ENCODE measurements at places on chromosomes 11 and 22. TPM values are rescaled to one million over a fixed set of nuclear protein-coding genes. Genes with fewer than 3 reads are reported as not detected.

GRCh38 chr22:44815099-44816070 is 63.0 kb downstream of the ARHGAP8 start:
- no peak for DNase-seq

DNA sequence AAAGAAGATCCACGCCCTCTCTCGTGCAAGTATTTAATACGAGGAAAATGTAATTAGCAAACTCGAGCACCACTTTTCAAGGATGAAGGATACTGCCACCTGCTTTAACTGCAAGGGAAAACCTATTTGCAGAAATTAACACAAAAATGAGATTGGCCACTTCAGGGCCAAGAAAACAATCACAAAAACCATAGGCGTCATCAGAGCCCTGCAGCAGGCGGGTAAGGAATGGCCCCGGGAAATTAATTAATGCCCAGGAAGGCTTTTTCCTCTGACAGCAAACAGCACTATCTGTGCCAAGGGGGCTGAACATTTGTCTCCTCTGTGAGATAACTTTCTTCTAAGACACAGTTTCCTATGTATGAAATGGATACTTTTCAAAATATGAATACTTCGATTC is 255.7 kb downstream of the CTTN start:
- no peak for DNase-seq

DNA sequence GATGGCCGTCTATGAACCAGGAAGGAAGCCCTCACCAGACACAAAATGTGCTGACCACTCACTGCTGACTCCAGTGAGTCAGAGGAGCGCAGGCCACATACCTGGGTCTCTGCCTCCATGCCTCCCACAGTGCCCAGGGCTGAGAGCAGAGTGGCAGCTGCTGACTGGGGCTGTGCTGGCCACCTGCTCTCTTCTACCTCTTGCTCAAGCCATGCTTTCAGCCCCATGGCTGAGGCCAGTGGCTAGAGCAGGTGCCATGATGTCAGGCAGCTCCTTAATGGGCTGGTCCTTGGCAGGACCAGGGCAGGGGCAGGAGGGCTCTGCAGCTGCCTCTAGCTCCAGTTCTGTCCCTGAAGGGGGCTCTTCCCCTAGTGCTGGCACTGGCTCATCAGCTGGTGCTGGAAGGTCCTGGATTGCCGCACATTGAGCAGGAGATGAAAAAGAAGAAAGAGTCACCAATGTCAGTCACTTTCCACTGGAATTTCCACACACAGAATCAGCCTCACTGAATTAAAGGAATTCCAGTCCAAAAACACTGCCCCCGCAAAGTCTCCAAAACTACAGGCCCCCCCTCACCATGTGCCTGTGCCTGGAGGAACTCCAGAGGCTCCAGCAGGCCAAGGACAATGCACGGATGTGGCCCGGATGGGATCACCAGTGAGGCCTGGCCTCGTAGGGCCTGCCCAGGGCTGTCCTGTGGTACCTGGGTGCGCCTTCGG is 86.4 kb downstream of the GGTLC2 start:
- no peak for DNase-seq

DNA sequence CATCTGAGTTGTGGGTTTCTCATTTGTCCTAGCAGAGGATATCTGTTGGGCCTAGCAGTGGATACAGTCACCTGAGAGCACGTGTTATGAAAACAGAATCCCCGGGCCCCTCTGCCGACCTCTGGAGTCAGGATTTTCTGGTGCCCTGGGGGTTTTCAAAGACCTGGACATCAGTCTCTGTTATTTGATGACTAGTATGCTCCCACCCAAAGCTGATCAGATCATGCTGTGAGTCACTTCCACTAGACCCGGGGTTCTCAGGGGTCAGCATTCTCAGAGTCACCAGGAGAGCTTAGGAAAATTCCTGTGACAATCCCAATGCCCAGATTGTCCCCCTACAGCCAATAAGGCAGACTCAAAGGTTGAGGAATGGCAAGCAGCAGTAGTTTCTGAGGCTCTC is 38.7 kb downstream of the KCNJ1 start:
- no peak for DNase-seq

DNA sequence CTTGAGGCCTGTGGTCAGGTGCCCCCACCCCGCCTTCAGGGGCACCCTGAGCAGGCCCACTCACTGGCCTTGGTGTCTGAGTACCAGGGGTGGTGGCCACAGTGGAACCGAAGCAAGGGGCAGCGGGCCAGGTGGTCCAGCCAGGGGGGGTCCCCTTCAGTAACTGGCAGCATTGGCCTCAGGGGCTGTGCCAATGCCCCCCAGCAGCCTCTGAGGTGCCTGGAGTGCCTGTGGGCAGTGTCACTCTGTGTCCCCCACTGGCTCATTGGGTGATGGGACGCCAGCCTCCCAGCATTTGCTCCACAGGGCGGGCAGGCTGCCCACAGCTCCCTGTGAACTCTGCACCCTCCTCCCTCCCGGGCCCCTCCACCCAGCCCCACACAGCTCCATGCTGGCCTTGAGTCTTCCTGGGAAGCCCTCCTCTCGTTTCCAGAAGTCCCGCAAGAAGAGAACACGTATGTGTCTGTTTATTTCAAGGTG is 29.5 kb upstream of the CARS1 start:
- DNase-seq: no peak

GRCh38 chr11:118343981-118344515 is at the start of gene CD3G:
TSS of gene CD3G (plus strand) at chr11:118344344. CDS start at chr11:118344424, 80 bp downstream.
- DNase-seq: no peak

GRCh38 chr11:75851203-75851602 is 36.2 kb downstream of the UVRAG start:
- DNase-seq: no peak

DNA sequence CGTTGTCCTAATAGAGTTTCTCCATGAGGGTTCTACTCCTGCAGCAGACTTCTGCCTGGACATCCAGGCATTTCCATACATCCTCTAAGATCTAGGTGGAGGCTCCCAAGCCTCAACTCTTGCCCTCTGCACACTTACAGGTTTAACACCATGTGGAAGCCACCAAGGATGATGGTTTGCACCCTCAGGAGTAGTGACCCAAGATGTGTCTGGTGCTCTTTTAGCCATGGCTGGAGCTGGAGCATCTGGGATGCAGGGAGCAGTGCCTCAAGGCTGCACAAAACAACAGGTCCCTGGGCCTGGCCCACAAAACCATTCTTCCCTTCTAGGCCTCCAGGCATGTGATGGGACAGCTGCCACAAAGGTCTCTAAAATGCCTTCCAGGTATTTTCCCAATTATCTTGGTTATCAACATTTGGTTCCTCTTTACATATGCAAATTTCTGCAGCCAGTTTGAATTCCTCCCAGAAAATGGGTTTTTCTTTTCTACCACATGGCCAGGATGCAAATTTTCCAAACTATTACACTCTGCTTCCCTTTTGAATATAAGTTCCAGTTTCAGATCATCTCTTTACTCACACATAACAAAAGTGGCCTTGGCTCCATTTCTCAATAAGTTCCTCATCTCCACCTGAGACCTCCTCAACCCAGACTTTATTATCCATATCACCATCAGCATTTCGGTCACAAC is 69.5 kb upstream of the GNAZ start:
- no peak for DNase-seq

DNA sequence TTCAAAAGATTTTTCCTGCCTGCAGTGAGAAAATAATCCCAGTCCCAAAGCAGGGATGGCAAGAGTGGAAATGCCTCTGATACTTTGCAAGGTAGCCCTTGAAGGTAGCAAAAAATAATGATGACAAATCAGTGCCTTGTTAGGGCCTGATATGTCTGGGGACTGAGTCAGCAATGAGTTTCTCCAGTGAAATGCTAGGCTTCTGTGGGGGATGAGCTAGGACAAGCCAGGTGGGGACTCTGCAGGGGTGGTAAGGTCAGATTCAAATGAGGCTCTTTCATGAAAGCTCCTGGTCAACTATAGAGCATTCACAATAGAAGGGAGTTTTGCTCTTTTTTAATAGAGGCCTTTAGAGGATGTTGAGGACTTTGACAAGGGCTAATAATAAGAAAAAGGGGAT is 77.7 kb downstream of the ME3 start:
- peak; percentile 84 for DNase-seq

- no peak for DNase-seq
These were observed 282 bp downstream of the PC start for GRCh38 chr11:66957971-66958231.

- DNase-seq: no peak
These were observed 57.8 kb upstream of the ALDH3B2 start for GRCh38 chr11:67732045-67732787.

GRCh38 chr11:103609117-103610066 is 427.0 kb upstream of the DDI1 start:
- peak; percentile 87 for DNase-seq

- no peak for DNase-seq
These were observed 4.5 kb downstream of the FXYD2 start for GRCh38 chr11:117820071-117820470.

- no peak for DNase-seq
These were observed 12.2 kb downstream of the PARVG start for GRCh38 chr22:44192816-44193534.

DNA sequence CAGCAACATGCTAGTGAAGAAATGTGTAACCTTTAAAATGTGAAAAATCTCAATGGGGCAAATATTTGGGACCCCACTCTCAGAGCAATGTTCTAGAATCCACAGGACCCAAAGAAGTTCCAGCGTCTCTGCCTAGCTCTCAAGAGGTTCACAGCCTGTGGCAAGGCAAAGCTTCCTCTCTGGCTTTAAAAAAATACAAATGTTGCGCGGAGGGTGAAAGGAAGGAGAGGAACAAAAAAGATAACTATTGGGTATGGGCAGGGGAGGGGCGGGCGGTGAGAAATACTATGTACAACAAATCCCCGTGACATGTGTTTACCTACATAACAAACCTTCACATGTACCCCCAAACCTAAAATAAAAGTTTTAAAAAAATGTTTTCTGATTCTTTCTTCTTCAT is 53.6 kb downstream of the PITPNB start:
- no peak for DNase-seq

DNA sequence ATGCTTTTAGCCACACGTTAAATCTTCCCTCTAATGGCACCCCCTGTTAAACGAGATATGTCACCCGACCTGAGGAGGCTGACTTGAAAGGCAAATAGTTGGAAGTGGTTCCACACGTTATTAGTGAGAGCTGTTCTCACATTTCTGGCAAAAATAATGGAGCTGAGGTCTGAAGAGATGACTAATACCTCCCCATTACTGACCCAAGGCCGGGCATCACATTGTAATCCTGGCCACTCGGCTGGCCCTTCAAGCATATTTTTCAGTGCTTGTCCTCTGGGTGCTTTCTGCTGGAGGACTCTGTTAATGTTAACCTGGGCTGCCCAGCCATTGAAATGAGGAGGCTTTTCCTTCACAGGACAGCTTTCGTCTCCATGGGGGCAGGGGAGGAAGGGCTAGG is 260.0 kb upstream of the CADM1 start:
- DNase-seq: no peak

DNA sequence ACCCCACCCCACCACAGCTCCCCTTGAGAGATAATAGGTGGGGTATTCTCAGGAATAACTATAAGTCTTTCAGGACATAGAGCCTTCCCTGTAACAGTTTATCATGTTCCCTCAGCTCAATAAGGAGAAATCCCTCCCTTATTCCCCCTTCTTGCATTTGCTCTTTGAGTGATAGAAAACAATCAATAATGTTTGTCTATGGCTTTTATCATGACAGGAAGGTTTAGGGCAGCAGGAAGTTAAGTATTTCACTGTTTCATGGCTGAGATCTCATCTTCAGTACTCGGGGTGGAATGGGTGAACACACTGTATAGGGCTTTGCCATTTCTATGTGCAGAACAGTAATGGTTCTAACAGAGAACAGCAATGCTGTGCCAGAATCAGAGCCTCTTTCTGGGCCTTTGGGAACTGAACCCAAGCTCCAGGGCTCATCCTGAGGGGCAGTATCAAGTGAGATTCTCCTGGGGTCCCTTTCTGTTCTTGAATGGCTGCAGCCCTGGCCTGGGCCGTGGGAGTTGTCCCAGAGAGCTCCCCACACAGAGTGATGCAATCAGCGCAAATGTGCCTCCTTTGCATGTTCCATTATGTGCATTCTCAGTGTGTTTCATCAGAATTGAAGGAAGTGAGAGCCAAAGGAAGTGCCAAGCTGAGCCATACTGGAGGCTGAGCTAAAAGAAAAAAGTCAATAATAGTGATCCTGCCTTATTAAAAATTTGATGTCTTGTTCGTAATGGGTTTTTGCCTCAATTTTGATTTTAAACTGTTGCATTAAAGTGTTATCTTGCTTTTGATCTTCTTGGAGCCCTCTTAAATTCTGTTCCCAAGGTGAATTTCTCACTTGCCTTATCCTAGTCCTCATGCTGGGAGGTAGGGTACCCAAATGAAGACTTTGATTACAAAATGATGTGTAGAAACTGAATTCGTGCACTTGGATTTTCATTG is 2.9 kb upstream of the CYP2R1 start:
- no peak for DNase-seq

DNA sequence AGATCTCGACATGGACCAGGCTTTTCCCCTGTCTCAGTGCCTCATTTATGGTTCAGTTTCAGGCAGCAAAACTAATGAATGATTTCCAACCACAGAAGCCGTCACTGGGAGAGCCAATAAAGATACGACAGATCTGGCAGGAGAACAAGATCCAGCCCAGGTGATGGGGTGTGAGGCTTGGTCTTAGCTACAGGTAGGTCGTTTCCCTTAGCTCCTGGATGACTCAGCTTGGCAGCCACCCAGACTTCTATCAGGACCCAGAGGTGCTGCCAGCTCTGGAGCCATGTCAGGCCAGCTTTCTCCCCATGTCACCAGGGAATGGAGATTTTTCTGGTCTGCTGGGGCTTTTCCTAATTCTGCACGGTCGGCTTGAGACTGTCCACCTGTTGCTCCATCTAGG is 36.3 kb upstream of the APOBEC3A start:
- DNase-seq: peak; percentile 85

GRCh38 chr11:47376107-47376524 is 2.2 kb downstream of the SPI1 start:
- no peak for DNase-seq

DNA sequence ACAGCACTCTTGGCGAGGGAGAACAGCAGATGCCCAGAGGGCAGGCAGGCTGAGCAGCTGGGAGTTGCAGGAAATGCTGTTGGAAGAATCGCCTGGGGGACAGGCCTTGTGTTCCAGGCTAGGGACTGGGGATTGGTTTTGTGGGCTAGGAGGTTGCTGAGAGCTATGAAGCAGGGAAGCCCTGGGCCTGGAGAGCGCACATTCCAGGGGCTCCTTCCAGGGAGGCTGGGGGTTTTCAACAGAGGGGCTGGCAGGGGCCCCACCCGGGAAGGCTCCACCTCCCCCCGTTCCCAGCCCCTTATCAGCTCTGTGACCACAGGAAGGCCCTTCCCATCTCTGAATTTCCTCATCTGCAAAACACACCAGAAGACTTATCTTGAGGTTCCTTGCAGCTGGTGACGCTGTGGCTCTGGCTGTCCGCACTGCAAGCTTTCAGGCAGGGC is 21.7 kb downstream of the WNT11 start:
- no peak for DNase-seq

- no peak for DNase-seq
These were observed 37.5 kb downstream of the MPPED1 start for GRCh38 chr22:43449205-43449830.

- DNase-seq: no peak
These were observed 4.3 kb downstream of the SLC43A3 start for GRCh38 chr11:57422669-57423068.

Gene MYH9
- total RNA-seq: 1,246 TPM

Gene ANO3
- not detected for total RNA-seq

Gene SLC17A6
- not detected for total RNA-seq

Gene F2
- total RNA-seq: not detected

Gene OR5A1
- total RNA-seq: not detected

Gene RAB36
- total RNA-seq: 8.7 TPM

Gene CRYAB
- 11.9 TPM for total RNA-seq

Gene CRYBA4
- not detected for total RNA-seq

Gene MFRP
- total RNA-seq: not detected

Data from mammary epithelial cell (primary cell).